ENCODE measurements at places on chromosomes 4 and X.

DNA sequence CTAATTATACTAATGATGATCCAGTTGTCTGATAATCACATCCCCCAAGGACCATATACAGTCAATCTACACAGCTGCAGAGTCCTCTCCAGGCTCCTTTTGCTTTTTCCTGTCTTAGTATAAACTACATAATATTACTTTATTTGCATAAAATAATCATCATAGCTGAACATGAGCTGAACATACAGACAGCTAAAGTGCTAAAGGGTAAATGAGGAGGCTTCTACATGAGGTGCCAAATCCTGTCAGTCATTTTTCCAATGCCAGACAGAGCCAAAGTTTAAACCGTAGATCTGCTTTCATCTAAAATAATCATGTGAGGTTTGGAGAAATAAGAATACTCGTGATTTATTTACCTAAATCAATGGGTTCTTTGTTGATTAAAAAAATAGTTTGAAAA lies 1530.1 kb upstream of the PABPC4L start:
- no peak for DNase-seq

- DNase-seq: no peak
These were observed 276.6 kb downstream of the CCSER1 start for GRCh38 chr4:90403781-90404180.

DNA sequence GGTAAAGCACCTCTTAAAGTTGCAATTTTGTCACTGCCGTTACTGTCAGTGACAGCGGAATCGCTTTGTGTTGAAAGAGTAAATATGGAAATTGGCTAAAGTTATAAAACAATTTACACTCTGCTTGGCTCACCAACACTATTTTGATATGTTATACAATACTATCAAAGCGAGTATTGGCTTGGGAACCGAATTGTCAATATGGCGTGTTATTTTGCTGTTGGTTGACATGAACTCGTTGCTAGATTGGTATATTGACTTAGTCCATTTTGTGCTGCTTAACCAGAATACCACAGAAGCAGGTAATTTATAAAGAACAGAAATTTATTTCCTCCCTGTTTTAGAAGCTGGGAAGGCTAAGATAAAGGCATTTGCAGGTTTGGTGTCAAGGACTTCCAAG lies 58.6 kb downstream of the DCK start:
- no peak for DNase-seq

DNA sequence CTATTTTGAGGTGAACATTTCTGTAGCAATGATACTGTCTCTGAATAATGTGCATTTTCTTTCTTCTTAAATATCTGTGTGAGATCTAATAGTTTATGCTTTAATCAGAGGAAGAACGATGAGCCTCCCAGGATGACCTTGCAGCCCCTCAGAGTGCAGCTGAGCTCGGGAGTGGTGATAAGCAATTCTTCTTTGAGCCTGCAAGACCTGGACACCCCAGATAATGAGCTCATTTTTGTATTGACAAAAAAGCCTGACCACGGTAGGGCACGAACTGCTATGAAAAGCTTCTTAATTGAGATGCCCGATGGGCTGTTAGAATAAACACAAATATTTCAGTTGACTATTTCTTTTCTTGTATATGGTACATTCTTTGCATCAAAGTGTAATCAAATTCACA lies 105.0 kb upstream of the ANXA3 start:
- DNase-seq: no peak

GRCh38 chrX:31909850-31910572 lies 838.2 kb upstream of the FTHL17 start:
- DNase-seq: no peak

DNA sequence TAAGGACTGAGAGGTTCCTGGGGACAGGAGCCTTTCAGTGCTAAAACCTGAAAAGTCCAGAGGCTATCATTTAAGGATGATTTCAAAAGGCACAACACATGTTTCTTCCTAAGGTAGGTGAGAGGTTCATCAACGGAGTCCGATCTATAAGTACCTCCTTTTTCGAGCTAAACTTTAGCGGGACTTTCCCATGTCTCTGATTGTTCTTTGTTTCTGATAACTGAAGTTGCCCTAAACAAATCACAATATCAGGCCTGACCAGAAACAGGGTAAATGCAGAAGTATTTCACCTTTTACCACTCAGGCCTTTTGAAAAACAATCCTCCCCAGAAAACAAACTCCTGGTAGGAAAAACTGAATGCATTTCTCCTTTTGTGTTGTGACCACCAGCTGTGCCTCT lies 17.6 kb downstream of the PIR start:
- no peak for DNase-seq

DNA sequence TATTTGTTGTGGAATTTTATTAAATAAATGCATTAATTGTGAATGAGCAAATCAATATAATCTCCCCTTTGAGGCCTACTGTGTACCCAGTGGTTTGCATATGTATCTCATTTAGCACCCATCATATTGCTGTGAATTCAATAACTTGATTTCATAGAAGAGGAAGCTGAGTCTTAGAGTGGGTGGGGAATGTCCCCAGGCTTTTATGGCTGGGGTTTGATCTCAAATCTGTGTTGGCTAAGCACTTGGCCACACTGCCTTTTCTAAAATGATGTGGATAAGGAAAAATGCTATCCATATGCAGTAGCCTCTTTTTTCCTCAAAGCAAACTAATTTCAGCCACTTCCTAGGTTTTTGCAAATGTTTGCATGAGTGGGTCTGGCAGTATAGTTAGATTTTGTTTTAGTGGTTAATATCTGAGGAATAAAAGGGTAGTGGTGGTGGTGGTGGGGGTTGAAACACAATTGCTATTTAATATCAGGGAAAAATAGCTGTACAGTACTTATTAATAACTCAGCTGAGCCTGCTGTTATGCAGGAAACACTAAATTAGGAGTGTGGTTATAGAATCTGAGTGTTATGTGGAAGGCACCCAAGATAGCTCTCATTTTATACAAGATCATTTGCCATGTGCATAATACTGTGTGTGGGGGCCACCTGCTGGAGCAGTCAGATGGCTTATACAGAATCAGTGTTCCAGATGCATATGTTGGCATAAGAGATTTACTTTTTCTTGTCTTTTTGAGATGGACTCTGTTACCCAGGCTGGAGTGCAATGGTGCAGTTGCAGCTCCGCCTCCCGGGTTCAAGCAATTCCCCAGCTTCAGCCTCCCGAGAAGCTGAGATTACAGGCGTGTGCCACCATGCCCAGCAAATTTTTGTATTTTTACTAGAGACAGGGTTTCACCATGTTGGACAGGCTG lies 108.0 kb downstream of the TMEM131L start:
- no peak for DNase-seq

GRCh38 chrX:135015523-135016245 lies 6.7 kb downstream of the RTL8B start:
- DNase-seq: no peak
